ENCODE measurements at places on chromosomes 16 and 17. TPM values are rescaled to one million over a fixed set of nuclear protein-coding genes. Genes with fewer than 3 reads are reported as not detected.

The ABCC3 gene
- total RNA-seq, result 187 TPM

The GFER gene
- 76.6 TPM for total RNA-seq

The GPRC5C gene
- 193 TPM for total RNA-seq

The TVP23B gene
- total RNA-seq, result 53.1 TPM

The BICDL2 gene
- 56.6 TPM for total RNA-seq

The XAF1 gene
- total RNA-seq, result 8.5 TPM

The TEKT5 gene
- 0.82 TPM for total RNA-seq

The KRT12 gene
- 2.2 TPM for total RNA-seq

The NXN gene
- total RNA-seq, result 16.3 TPM

DNA sequence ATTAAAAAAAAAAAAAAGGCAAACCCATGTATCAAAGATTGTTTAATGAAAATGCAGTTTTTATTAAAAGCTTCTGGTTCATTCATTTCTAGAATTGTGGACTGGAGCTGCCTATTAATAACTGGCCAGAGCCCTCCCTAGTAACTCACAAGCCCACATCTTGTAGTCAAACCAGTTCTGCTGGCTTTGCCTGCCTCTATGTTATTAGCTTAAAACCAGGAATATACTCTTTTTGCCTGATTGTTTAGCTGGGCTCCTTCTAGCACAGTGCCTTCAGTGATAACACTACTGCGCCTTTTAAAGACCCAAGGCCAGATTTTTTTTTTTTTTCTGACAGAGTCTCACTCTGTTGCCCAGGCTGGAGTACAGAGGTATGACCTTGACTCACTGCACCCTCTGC, 26.0 kb downstream of the TAC4 start:
- DNase-seq, result no peak

GRCh38 chr17:62627904-62628633, 599 bp downstream of the MRC2 start:
- peak; percentile 39 for DNase-seq

GRCh38 chr17:31997005-31997404, 10.2 kb upstream of the LRRC37B start:
- DNase-seq, result no peak

DNA sequence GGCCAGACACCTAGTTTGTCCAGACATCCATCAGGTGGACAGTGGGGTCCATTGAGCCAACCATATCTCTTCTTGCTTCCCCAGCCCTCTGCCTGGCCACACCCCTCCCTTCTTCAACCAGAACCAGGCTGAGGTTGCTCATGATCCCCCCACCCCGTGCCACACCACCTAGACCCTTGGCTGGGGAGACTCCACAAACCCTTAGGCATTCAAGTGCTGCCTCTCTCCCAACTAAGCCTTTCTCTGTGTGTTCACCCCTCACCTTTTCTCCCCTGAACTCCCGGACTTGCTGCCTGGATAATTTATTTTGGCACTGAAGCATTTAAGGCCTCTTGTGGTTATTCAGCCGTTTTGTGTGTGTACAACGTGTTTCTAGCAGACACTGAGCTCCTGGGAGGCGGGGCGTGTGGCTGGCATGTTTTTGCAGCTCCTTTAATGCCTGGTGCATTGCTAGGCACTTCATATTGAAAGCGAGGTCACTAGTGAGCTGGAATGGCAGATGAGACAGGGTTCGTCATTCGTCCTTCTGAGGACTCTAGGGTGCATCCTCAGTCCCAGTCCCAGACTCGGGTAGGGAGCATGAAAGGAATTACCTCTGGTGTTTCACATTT, 28.7 kb downstream of the CACNA1G start:
- no peak for DNase-seq

DNA sequence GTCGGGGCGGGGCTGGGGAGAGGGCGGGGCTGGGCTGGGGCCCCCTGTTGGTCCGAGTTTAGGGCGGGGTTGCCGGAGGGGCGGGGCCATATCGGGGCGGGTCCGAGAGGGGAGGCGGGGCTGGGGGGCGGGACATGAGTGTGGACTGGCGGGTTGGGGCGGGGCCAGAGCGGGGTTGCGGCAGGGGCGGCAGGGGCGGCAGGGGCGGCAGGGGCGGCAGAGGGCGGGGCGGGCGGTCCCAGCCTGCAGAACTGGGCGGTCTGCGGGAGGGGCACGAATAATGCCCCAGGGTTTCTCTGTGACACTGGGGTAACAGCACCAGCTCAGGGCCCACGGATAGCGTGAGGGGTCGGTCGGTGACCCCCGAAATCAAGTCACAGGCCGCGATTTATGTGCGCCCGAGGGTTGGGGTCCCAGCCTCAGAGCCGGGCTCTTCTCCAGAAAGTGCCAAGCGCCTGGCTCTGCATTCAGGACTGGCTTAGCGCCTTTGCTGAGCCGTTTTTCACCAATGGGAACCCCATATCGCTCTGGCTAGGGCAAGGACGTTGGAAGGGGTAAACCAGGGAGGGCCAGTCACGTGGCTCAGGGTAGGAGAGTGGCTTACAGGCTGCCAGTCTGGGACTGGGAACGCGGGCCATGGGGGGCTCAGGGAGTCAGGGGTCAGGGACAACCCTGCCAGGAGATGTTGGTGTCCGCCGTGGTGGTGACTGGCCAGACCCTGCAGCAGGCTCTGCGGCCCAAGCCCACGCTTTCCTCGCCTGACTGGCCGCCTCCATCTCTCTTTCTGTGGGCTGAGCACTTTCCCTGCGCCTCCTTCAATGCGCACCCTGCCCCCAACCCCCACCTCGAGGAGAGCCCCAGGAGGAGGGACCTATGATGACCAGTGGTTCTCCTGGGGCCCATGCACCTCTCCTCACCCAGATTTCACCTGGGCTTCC, 1.2 kb upstream of the METTL26 start:
- DNase-seq, result peak; percentile 95

DNA sequence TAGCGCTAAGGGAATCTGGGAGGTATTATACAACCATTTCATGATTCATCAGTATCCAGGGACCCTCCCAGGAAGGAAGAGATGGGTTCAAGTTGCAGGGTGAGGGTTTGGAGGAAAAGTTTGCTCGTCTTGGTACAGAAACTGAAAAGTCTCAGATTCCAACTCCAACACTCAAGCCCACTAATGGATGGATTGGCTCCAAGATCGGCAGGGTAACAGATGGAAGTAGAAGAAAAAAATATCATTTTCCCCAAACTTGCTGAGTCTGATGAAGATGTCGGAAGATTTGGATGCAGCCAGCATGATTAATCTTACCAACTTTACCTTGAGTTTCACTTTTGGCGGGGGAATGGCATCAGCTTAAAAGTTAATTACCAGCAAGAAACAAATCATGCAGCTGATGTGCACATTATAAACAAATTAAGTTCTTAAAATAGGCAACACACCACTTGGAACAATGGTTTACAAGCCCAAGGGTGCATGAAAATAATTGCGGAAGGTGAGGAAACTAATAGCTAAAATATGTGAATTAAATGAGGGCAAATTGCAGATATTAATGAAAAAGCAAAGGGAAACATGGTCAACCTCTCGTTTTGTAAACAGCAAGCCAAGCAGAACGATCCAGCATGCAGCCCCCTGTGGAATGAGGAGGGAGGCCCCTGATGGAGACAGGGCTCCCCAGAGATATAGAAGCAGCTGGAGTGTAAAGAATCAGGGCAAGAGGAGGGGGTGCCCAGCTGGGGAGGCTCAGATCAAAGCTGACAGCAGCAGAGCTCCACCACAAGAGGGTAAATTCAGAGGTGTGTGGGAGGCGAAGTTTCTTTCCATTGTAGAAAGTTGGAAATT, 44.1 kb upstream of the GRIN2A start:
- DNase-seq, result no peak

DNA sequence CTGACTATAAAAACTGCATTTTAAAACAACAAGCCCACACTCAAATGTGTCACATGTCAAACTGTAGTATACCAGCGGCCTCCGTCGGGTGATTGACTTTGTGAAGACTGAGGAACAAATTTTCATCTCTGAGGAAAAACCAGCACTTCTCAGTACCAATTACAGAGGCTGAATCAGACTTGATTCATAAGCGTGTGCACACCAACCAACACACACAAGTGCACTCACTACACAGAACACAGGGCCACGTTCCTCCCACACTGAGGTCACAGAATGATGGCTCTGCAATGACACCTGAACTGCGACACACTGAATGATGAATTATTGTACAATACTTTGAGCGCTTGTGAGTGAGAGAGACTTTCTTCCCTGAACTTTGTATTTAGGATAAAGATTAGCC, 29.6 kb downstream of the XPO6 start:
- no peak for DNase-seq

DNA sequence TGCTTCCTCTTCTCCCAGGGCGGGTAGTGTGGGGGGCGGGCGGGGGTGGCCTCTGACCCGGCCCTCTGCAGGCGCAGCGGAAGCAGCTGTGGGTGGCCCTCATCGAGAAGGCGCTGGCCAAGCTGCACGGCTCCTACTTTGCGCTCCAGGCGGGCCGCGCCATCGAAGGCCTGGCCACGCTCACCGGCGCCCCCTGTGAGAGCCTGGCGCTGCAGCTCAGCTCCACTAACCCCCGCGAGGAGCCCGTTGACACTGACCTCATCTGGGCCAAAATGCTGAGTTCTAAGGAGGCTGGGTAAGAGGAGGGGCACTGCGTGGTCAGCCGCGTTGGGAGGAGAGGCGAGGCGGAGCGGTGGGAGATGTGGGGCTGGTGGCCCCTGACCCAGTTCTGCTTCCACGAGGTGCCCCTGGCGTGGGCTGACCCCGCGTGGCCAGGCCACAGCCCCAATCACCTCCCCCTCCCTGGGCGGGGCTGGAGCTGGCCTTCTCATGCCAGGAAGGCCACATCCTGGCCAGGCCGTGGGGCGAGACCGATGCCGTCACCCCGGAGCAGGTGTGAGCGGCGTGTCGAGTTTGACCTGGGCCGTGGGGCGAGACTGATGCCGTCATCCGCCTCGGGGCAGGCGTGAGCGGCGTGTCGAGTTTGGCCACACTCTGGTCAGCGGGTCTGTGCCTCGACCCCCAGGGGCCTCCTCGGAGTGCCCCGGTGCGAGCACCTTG, 10.5 kb upstream of the PRR35 start:
- DNase-seq, result no peak

Measured in colonic mucosa (tissue), 4 donors.